ENCODE measurements at places on chromosomes 7 and 10. TPM values are rescaled to one million over a fixed set of nuclear protein-coding genes. Genes with fewer than 3 reads are reported as not detected.

GRCh38 chr10:28796606-28797512 is 119.5 kb downstream of the BAMBI start:
- no peak for DNase-seq

DNA sequence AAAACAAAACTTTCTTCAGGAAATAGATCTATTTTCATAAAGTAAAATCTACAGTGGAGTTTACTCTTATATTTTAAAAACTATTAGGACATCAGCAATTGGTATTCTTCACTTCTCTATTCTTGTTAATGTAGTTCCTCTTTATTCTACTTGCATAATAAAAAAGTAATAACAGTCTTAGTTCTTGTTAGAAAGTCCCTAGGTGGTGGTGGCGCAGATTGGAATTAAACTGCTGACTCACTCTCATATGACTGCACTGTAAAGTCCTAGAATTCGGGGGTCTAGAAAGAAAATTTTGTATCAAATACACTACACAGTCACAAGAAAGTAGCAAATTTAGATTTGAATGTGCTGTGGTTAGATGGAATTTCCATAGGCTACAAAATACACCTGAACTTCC is 44.6 kb upstream of the TES start:
- DNase-seq: no peak

PURB gene
- polyA plus RNA-seq: 3.2 TPM

GARIN1A gene
- polyA plus RNA-seq: 0.37 TPM

PDSS1 gene
- polyA plus RNA-seq: 3.0 TPM

TOMM7 gene
- polyA plus RNA-seq: 409 TPM

GRCh38 chr7:121639705-121640104 is 233.3 kb upstream of the PTPRZ1 start:
- DNase-seq: no peak

GRCh38 chr7:82156893-82157292 is 286.7 kb downstream of the CACNA2D1 start:
- no peak for DNase-seq

SLC39A12 gene
- polyA plus RNA-seq: not detected

DNA sequence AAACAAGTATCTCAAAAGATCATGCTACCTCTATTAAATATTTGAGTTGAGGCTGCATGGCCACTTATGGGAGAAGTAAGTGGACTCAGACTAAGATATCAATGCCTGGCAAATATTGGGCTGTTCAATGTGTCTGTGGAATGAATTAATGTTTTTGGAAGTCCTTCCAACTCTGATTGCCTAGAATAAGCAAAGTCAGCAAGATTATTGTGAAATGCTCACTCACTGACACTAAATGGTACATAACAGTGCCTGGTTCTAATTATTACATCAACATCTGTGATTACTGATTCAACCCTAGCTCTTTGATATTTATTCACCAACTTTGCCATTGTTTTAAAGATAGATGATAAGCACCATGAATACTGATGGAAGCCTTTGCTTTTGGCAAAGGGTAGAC is 45.5 kb upstream of the HDAC9 start:
- DNase-seq: no peak

GRCh38 chr10:792792-793100 is 103.3 kb upstream of the DIP2C start:
- DNase-seq: no peak

ASAH2 gene
- polyA plus RNA-seq: 0.94 TPM

DNA sequence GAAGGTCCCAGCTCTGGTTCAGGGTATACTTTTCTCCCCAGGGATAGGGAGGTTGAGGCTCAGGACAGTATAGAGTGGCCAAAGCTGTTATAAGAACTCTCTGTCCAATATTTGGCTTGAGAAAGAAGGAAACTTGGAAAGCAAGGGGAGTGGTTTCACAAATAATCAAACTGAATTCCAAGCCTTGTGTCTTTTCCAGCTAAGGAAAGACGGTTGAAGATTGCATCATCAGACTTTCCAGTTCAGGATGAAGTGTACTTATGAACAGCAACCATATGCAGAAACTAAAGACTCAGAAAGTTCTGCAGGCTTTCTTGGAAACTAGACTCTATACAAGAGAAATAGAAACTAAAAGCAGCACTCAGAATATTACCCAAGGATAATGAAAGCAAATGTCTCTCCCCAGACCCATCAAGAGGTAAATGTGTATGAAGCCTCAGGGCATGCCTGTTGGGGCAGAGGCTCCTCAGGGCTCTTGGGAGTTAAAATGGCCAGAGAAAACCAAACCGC is 46.4 kb downstream of the RAMP3 start:
- no peak for DNase-seq

DNA sequence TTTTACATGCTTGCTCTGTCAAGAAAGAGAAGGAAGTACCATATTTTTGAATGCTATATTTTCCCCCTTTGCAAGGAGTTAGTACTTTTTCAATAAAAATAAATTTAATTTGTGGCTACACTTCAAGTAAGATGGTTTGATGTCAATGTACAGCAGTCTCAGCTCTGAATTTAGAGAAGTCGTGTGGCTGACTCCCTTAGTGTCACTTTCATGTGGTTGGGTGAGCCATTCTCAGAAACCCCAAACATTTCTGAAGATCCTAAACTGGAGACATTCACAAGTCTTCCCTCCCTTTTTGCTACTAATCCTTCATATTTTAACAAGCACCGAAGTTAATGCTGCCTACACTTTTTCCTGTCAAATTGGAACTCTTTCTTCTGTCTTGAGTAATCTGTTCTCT is 244.4 kb downstream of the DYNC1I1 start:
- no peak for DNase-seq

- DNase-seq: peak; percentile 94
These were observed 31.1 kb downstream of the ADAP1 start for GRCh38 chr7:923108-924041.

PALD1 gene
- polyA plus RNA-seq: not detected

MORN4 gene
- 1.7 TPM for polyA plus RNA-seq

IPMK gene
- 1.6 TPM for polyA plus RNA-seq

DNA sequence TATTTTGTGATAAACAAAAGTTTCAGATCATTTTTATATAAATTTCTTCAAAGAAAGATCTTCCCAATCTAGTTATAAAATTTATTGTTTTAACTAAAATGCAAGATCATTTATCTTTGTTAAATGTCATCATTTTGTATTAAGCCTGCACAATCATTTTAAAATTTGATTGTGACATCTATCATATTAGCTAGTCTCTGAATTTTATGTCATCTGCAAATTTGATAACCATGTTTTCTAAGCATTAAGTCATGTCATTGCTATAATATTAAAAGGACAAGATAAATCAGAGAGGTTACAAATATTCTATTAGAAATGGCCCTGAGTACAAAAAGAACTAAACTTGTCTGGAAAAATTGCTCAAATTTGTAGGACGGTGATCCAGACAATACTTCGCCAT is 175.9 kb downstream of the PTN start:
- no peak for DNase-seq

GRCh38 chr10:130232166-130233034 is 96.2 kb downstream of the GLRX3 start:
- no peak for DNase-seq

GRCh38 chr7:137306748-137307147 is 36.8 kb downstream of the PTN start:
- no peak for DNase-seq

CALML5 gene
- not detected for polyA plus RNA-seq

GRCh38 chr10:59240582-59241183 is 64.2 kb downstream of the PHYHIPL start:
- DNase-seq: no peak

DNA sequence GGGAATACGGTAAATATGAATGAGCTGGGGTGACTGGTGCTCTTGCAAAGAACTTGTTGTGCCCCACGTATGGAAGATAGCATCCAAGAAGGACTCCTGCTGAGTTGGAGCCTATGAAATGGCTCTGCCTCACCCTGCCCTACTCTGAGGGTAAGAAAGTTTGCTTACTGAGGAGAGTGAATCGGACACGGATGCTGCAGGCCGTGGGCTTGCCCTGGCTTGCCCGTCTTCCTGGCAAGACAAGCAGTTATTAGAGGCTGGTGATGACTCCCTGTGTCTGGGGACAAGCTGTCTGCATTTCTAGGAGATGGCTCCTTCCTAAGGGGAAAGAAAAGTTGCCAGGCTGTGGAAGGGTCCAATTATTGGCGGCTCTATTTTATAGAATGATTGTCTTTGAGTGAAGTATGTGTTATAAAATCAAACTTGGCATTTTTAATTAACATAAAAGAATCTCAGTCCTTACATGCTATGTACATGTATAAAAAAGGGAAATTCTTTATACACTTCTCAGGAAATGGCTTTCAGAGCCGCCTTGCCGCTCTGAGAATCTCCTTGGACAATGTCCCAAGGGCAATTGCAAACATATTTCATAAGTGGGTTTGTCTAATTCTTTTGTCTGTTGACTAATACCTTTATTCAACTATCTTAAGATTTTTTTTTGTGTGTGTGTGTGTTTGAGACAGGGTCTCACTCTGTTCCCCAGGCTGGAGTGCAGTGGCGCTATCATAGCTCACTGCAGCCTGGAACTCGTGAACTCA is 64.6 kb downstream of the CYP26A1 start:
- DNase-seq: no peak

GRCh38 chr7:15681631-15682030 is 4.9 kb downstream of the MEOX2 start:
- no peak for DNase-seq

LRIT1 gene
- polyA plus RNA-seq: not detected

ERVW-1 gene
- not detected for polyA plus RNA-seq

- peak; percentile 44 for DNase-seq
These were observed 213.9 kb downstream of the MAD1L1 start for GRCh38 chr7:2018569-2019460.

ZYX gene
- 143 TPM for polyA plus RNA-seq

GRCh38 chr7:123275036-123275753 is 75.4 kb upstream of the SLC13A1 start:
- DNase-seq: no peak

DNA sequence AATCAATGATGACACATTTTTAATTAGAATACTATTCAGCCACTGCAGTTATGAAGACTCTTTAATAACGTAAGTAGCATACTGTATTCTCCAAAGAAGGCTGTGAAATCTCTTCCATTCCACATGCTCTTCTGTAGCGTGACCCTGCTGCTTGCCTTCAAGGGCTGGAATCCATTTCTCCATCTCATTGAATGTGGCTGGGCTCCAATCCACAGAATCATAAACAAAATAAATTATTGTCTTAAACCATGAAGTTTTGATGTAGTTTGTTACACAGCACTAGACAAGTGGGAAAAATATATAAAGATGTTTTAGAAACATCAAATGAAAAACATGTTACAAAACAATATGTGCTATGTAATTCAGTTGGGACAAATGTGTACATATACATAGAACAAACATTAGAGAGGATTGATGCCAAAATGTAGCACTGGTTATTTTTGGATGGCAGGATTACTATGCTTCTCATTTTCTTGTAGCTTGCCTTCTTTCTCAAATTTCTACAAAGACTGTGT is 410.8 kb upstream of the PODXL start:
- DNase-seq: no peak

Measured in CD8-positive, alpha-beta memory T cell (primary cell).